OCI-M1 (cell line): ENCODE measurements at places on chromosomes 1 and 21.

GRCh38 chr1:81407000-81407821 is 393.5 kb upstream of the ADGRL2 start:
- DNase-seq, result no peak

DNA sequence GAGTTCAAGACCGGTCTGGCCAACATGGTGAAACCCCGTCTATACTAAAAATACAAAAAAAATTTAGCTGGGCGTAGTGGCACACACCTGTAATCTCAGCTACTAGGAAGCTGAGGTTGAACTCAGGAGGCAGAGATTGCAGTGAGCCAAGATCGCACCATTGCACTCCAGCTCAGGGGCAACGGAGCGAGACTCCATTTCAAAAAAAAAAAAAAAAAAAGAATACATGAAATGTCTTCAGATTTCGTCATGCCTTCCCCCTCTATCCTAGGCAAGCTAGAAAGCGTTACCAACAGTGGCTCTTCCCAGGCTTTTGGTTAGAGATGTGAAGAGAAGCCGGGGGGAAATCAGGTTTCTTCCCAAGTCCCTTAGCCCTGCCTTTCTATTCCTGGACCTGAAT is 3.6 kb downstream of the TFF1 start:
- no peak for DNase-seq

- no peak for DNase-seq
These were observed 41.6 kb upstream of the PPIAL4F start for GRCh38 chr1:144551107-144551542.

DNA sequence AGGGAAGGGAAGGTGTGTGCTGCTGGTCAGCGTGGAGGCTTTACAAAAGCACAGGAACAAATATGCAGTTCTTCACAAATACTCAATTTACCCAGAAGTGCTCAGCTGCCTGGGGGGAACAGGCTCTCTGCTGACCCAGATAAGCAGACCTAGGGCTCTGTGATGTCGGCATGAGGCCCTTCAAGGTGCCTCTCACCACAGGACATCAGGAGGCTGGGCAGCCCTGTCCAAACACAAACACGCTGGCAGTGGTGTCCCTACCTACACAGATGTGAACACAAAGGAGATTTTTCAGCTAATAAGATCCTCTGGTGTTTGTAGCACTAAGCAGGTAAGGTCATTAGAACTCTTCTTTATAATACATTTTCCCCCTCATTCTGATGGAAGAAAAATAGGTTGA is 243.0 kb upstream of the PROX1 start:
- no peak for DNase-seq

DNA sequence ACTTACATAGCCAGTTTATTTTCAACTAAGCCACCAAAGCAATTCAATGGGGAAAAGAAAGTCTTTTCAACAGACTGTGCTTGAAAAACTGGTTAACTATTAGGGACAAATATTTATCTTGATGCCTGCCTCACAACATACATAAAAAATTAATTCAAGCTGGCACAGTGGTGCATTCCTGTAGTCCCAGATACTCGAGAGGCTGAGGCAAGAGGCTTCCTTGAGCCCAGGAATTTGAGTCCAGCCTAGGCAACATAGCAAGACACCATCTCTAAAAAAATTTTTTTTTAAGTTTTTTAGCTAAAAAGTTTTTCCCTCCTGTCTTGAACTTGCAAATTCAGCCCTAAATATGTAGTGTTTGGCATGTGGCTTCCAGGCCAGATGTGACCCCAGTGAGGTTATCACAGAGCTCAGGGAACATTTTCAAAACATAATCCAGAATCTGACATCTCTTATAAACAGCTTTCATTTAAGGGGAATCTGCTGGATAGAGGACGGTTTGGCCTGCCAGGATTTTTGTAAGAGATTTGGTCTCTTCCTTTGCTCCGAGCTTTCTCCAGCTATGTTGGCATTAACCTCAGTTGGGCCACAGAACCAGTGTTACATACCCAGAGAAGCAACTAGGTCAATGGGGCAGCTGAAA is 46.4 kb downstream of the COL6A1 start:
- DNase-seq, result no peak

GRCh38 chr1:91846007-91846638 is 39.8 kb downstream of the TGFBR3 start:
- peak; percentile 87 for DNase-seq

- no peak for DNase-seq
These were observed 3.0 kb downstream of the LDLRAD2 start for GRCh38 chr1:21814981-21815582.

DNA sequence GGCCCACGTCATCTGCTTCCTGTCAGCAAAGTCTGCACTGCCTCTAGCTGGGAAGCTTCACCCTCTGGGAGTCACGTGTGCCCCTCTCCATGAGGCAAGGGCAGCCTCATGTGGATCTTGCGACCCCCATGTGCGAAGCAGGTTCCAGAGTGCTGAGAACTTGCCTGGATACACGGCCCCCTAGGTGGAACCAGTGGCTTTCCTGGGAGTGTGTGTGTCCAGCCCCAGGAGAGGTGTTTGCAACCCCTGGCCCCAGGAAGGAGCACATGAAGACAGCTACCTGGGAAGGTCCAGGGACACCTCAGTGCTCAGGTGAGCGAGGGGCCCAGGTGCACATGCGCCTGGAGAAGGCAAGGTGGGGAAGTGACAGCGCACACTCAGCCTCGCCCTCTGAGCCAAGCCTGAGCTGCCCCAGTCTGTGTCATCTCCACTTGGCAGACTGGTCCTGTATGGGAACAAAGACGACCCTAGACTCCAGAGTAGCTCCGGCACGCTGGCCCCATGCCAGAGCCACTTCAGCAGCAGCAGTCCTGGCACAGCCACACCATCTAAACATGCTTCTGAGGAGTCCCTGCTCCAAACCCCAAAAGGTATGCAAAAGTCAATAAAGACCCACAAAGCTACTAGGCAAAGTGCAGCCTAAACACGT is 8.9 kb downstream of the LSS start:
- DNase-seq, result no peak

GRCh38 chr1:88509379-88509778 is 174.7 kb upstream of the PKN2 start:
- no peak for DNase-seq

- no peak for DNase-seq
These were observed 139.5 kb downstream of the ZNF326 start for GRCh38 chr1:90134175-90134955.

DNA sequence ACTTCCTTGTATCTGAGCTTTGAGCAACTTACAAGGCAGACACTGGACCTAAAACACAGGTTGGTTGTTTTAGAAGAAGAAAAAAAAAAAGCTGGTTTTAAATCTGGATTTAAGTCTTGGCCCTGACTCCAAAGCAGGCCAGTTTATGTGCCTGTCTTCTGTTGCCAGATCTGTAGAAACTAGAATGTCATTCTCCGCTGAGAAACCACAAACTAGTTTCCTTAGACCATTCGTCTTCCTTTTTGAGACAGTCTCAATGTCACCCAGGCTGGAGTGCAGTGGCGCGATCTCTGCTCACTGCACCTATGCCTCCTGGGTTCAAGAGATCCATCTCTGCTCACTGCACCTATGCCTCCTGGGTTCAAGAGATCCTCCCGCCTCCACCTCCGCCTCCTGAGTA is 33.9 kb downstream of the APP start:
- no peak for DNase-seq

GRCh38 chr1:167412072-167412471 is 106.3 kb downstream of the CD247 start:
- no peak for DNase-seq

- DNase-seq, result no peak
These were observed 86.9 kb downstream of the ADAMTS1 start for GRCh38 chr21:26758083-26758880.

DNA sequence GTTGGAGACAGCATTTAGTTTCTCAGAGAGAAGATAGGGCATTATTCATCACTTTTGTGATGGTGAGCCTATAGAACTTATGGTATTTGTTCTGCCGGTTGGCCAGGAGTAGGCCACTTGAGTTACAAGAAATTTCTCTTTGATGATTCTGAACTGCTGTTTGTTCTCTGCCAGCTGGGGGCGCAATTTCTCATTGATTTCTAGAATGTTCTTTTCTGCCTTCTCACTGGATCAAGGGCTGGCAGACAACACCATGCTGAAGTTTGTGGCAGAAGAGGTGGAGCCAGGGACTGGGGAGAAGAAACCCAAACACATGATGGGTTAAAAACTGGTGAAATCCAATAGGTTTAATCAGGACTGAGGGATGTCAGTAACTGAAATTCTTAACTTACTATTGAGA is 360.6 kb downstream of the FAM72C start:
- DNase-seq, result peak; percentile 47

GRCh38 chr1:56098946-56099345 is 480.4 kb downstream of the PLPP3 start:
- no peak for DNase-seq

- DNase-seq, result peak; percentile 78
These were observed 58.0 kb downstream of the NKAIN1 start for GRCh38 chr1:31181515-31182343.

- no peak for DNase-seq
These were observed 24.2 kb downstream of the TBX19 start for GRCh38 chr1:168304865-168305264.

DNA sequence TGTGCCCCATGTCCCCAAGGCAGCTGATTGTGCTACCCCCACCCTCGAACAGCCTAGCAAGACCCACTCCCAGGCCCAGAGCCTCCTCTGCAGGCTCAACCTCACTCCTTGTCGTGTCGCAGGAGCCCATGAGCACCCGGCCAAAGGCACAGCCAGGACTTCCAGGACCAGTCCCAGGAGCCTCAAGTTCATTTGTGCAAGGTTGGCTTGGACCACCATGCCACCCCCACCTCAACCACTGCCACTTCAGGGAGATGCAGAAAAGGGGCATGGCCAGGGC is 54.4 kb upstream of the KRTAP11-1 start:
- no peak for DNase-seq

GRCh38 chr1:203286161-203286984 is 18.9 kb upstream of the BTG2 start:
- no peak for DNase-seq

DNA sequence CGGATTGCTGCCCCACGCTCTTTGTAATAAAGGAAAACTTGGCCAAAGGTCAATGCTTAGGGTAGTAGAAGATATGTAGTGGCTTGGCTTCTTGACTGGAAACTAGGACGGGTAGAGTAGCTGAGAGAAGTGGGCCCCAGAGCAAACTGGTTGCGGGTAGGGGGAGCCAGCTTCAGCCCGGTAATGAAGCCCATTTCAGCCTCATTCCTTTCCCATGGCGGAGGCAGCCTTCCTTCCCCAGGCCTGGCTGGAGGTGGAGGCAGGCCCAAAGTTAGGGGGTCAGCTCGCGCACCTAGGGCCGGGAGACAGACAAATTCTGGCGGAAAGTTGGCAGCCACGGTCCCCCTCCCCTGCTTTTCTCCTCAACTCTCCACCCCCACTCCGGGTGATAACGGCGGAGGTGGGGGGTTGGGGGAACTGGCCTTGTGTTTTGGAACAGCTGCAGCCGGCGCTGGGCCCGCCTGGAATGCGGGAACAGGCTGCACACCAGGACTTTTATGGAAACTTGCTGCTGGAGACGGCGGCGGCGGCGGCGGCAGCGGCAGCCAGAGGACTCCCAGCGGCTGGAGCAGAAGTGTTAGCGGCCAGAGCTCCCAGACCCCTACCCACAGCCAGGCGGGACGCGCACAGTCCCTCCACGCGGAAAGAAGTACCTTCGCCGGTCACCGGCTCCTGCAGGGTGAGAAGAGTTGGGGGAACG is at the start of gene NEXN:
TSS of gene NEXN (plus strand) at position 544 of the 700 bp plus-strand sequence. CDS start 27,483 bp downstream, outside the sequence.
- DNase-seq, result peak; percentile 89

DNA sequence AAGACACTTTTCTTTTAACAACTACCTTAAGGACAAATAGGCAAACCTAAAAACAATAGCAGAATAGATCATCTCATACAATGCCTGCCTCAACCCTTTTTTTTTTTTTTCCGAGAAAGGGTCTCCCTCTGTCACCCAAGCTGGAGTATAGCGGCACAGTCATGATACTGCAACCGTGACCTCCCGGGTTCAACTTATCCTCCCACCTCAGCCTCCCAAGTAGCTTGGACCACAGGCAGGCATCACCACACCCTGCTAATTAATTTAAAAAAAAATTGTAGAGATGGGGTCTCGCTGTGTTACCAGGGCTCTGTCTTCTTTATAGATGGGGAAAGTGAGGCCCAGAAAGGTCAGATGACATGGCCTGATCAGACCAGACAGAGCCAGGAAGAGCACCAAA is 7.9 kb downstream of the SH3BGRL3 start:
- DNase-seq, result no peak

DNA sequence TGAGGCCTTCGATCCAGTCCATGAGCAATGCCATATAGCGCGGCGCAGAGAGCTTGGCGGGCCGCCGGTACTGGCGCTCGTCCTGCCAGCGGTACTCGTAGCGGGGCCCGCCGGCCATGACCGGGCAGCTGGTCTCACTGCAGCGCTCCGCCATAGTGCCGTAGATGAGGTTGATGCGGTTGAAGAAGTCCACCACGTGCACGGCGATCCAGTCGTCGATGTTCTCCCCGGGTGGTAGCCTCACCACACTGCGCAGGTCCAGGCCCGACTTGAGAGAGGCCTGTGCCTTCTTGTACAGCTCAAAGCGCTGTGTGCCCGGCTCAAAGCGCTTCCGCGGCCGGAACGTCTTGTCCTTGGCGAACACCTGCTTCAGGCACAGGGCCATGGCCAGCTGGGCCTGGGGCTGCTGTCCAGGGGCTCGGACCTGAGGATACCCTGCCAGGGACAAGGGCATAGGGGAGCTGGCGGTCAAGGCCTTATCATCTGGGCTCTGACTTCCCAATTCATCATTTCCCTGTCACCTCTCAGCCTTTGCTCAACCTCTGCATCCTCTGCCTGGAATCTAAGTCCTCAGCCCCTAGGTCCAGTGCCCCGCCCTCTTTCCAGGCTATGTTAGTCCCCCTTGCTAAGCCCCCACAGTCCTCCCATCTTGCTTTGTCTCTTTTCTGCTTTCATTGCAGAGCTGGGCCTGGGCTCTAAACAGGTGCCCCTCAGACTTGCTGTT is 3.5 kb downstream of the MOB3C start:
- DNase-seq, result no peak

DNA sequence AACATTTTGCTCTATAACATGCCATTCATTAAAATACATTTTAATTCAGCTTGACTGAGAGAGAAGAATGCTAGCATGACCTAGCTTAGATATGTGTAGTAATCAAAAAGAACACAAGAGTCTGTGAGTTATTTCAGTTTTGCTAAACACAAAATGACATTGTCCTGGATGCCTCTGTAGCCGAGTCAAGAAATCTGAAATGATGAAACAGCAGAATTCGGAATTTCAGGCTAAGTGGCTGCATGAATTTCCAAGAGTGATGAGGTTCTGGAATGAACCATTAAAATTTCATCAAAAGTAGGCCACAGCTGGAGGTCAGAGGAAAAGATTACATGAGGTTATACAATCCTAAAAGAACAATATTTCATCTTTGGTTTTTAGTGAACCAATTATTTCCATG is 79.1 kb upstream of the CXADR start:
- no peak for DNase-seq
